ENCODE measurements at places on chromosomes 5 and 9.

DNA sequence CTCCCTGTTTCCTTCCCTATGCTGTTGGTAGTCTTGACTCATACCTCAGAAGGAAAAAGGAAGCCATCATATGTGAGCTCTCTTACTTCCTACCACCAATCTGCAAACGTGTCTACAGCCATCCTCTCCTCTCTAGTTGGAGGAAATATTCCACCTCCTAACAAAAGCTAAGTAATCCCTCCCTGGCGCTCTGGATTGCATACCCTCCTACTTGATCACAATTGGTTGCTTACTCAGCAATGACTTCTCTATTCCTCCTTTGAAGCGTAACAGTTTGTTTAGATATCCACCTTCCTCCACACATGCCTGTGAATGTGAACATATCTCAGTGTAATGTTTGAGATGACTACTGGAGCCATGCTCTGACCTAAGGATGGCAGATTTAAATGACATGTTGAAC, 18.2 kb downstream of the RUSC2 start:
- DNase-seq: no peak

DNA sequence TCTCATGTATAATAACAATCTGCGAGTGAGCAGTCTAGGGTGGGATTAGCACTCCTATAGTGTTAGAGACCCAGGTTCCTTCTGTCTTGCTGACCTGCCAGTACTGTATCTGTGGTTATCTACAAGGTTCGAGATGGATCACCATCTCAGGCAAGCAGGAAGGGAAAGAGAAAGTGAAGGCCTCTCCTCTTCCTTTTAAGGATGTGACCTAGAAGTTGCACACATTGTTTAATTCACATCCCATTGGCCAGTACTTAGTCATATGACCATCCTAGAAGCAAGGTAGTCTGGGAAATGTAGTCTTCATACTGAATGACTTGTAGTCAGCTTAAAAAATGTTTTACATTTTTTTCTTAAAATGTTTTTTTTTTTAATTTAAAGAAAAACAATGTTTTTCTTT, 168.6 kb downstream of the CARTPT start:
- DNase-seq: no peak

- DNase-seq: no peak
Observed at GRCh38 chr9:96133321-96134021, 168.5 kb downstream of the HSD17B3 start.

DNA sequence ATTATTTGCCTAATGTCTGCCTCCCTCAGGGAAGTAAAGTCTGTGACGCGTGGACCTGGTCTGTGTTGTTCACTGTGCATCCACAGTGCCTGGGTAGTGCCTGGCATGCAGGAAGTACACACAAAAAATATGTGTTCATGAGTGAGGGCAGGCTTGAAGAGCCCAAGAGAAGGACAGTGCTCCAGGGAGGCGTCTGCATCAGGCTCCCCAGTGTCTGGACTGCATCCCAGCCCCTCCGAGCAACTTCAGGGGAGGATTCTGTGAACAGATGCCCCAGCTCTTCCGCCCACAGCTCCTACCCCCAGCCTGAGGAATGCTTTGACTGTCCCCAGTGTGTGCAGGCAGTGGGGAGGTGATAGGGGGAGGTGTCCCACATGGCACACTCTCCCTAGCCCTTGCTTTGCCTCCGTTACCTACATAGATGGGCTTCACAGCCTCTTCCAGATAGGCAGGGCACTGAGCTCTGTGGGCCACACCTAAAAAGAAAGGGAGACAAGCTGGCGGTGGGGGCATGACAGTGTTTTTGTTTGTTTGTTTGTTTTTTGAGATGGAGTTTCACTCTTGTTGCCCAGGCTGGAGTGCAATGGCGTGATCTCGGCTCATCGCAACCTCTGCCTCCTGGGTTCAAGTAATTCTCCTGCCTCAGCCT, 25.4 kb downstream of the IRF1 start:
- no peak for DNase-seq

DNA sequence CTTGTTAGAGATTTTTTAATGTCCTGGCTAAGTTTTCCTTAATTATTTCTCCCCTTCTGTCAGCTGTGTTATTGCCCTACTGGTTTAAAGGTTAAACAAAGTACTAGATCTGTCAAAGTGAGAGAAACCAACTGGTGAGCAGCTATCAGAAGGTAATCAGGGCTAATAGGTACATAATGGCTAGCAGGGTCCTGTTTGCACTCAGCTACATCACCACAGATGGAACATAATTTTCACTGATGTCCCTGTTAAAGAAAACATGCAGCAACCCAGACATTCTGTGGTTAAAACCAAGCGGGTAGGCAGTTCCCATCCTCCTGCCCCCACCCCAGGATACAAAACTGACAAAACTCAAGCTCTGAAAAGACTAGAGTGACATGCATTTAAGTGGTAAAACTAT, 473.9 kb downstream of the NR2F1-AS1 start:
- no peak for DNase-seq

DNA sequence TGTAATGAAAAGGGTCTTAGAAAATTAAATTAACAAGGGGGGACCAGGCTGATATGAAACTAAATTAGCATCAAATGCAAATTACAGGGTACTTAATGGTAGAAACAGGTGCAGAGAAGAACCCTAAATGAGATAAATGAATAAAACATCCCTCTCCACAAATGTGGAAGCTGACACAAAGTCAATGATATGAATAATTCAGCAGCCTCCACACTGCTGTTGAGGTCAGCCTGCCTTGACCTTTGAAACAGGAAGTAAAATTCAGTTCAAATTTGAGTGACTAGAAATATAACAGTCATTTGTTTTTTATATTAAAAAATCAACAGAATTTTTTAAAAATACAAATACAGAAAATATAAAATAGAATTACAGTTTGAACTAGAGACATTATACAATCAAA, 40.0 kb downstream of the EBF1 start:
- no peak for DNase-seq

DNA sequence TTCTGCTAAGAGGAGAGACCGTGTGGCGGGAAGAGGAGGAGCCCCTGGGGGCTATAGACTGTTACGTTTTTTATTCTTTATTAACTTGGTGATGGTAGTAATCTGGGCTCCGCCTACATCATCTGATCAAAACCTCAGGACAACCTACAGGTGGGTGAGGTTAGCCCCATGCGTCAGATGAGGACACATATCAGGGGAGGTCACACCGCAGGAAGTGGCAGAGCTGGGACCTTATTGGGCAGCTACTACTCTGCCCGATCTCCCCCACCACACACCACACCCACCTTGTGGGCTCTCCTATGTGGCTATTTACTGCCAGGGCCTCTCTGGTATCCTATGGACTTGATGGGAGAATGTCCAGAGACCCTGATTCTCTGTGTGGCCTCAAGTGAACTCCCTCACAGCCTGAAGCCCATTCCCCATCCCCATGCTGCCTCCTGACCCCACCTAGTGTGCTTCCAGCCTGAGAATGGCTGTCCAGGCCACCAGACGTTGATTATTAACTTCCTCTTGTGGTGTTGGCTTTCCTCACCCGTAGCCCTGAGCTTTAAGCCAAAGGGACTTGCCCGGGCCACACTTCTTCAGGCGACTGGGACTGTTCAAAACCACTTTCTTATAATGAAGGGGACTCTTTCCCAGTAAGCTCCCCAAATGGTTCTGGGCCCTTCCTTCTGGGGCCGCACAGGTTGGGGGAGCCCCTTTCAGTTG, 8.2 kb downstream of the UNC5A start:
- no peak for DNase-seq

GRCh38 chr9:116520218-116520617, 166.9 kb upstream of the TRIM32 start:
- no peak for DNase-seq

GRCh38 chr5:174188295-174188694, 142.8 kb downstream of the NSG2 start:
- no peak for DNase-seq

DNA sequence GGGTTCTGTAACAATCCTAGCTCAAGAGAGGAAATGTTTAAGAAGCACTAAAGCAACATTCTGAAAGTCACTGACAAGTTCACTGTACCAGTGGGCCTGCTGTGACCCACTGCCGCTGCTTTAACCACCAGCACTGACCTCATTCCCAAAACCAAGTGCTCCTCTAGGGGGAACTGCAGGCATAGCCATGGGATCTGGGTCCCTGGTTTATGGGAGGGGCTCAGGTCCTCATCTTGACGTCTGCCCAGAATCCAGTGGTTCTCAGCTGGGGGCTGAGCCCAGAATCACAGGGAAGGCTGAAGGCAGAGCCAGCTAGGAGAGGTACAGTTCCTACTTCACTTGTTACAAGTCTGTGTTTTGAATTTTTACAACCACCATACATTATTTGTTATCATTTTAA, 36.1 kb upstream of the SLC2A8 start:
- peak; percentile 31 for DNase-seq

DNA sequence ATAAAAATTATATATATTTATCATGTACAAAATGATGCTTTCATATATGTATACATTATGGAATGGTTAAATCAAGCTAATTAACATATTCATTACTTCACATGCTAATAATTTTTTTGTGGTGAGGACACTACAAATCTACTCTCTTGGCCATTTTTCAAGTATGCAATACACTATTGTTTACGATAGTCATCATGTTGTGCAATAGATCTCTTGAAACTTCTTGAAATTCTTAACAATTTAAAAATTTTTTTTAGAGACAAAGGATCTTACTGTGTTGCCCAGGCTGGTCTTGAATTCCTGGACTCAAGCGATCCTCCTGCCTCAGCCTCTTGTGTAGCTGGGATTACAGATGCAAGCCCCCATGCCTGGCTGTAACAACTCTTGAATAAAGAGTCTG, 45.2 kb upstream of the SHOC1 start:
- DNase-seq: no peak

DNA sequence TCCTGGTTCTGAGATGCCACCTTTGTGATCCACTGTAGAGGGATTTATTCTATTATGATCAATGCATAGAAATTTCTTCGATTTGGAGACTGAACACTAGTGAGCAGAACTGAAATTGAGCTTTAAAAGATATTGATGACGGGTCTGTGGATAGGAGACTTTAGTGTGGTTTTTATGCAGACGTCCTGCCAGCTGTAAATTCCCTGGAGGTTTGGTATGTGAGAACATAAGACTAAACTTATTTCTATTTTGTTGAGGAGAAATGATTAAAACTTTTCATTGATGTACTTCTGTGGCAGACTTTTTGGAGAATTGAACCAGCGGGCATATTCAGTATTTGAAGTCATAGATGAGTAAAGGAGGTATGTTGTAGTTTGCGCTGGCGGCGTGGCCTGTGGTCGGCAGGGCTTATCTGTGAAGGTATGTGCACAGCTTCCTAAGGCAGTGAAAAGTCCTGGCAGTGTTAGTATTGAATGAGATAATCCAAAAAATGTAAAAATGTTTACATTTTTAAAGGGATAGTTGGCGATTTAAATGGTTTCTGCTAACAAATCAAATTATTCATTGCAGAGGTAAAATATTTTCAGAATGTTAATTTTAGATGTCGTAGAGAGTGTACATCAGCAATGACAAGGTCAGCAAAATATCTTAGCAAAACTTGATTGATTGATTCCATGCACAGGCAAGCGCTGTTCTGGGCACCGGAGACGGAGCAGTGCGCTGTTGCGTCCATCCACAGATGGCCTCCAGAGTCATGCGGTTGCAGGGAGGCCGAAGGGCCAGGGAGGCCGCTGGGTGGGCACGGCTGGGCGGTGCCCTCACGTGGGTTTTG, 20.4 kb downstream of the TENT4A start:
- DNase-seq: no peak

DNA sequence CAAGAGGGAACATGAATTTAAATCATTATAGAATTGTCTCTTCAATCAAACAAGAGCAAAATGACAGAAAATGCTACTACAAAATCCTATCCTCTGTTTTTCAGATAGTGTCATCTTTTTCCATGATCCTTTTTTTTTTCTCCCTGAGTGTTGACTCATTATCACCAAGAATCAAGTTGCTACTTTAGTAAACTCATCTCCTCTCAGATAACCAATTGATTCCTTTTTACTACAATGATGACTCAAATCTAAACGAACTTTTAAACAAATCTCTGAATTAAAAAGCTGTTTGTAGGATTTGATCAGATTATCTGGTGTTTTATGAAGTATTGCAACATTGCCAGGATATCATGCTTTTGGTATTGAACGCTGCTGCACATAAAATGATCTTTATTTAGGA, 23.9 kb upstream of the IL7R start:
- no peak for DNase-seq

DNA sequence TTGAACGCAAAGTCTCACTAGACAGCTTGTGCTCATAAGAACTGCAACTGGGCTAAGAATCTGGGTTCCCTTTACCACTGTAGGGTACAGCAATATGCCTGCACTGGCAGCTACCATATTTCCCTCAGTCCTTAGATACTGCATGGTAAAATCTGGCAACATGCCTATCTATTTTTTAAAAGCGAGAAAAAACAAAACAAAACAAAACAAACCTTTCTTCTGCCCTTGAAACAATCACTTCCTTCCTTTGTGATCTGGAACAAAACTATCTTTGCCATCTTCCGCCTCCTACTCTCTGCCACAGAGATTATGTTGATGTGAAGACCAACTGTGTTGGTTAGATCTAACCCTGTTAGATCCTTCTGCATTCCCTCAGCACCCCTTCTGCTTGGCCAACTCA, 242.9 kb downstream of the EBF1 start:
- no peak for DNase-seq

DNA sequence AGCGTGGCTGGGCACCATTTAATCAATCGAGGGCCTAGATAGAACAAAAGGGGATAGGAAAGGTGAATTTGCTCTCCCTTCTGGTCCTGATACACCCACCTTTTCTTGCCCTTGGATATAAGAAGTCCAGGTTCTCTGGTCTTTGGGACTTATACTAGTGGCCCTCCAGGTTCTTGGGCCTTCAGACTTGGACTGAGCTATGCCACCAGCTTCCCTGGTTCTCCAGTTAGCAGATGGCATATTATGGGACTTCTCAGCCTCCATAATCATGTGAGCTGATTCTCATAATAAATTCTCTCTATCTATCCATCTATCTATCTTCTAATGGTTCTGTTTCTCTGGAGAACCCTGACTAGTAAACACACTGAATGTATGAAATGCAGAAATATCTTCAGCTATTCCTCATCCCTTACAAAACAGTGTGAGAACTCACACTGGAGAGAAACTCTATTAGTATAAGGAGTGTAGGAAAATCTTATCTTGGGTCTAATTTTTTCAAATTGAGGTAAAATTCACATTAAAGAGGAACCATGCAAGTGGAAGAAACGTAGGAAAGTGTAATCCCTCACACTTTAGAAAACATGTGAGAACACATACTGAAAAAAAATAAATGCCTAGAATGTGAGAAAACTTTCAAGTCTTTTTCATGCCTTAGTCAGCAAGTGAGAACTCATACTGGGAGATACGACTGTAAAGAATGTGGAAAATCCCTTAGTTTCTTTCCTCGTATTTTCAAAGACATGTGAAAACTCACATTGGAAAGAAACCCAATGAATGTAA, 15.5 kb downstream of the PCDHB15 start:
- no peak for DNase-seq

DNA sequence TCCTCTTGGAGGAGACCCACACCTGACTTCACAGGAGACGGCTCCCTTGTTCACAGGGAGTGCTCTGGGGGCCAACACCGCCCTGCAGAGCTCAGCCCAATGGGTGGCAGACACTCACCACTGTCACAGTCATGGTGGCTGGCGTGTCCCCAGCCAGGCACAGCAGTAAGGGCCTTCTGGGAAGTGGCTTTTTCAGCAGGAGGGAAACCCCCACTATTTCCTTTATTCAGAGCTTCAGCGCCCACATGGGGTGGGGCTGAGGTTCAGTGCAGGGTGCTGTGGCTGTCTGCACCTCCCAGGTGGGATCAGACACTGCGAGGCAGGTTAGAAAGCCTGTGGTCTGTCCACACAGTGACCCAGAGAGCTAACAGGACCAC, 3.6 kb upstream of the SNAPC4 start:
- no peak for DNase-seq
